ENCODE measurements at places on chromosomes 3 and 15.

DNA sequence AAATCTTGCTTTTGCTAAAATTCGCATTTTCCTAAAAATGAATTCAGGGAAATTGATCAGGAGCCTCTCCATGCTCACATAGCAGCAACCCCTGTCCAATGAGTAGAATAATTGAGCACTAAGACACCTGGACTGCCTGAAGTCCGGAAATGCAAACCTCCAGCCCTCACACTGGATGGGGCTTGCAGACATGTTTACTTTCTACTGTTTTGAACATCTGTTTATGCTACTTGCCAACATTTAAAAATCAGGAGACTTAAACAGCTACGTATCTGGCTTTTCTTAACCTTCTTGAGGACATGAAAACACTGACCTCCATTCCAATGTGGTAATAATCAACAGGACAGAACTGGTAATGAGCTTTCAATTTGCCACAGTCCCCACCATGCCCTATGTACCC lies 184.4 kb downstream of the SHOX2 start:
- no peak for DNase-seq

- DNase-seq, result no peak
Observed at GRCh38 chr3:194277104-194277785, 73.9 kb downstream of the CPN2 start.

DNA sequence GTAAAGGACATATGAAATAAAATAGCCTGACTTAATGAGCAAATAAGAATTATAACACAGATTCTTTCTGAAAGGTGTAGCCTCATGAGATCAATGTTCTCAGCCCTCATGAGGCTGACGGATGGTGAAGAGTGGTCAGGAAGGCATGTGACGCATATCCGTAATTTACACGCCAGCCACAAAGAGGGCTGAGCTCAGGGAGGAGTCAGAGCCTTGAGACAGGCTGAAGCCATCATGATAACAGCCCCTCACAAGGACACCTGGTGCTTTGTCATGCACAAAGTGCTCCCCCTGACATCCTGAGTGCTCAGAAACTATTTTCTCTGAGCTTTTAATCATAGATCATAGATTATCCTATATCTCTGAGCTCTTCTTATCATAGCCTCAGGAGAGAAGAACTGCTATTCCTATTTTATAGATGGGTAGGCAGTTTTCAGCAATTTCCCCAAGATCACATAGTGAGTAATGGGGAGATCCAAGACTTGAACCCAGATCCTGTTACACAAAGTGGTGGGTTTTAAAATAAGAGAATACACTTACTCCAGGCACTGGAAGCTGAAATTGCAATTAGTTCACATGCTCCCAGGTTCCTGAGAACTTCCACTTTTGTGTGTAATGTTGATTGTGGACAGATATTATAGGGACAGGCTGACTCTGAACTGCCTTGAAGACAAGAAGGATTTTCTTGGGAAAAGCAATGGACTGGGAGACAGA lies 267.1 kb downstream of the RPLP1 start:
- peak; percentile 43 for DNase-seq

DNA sequence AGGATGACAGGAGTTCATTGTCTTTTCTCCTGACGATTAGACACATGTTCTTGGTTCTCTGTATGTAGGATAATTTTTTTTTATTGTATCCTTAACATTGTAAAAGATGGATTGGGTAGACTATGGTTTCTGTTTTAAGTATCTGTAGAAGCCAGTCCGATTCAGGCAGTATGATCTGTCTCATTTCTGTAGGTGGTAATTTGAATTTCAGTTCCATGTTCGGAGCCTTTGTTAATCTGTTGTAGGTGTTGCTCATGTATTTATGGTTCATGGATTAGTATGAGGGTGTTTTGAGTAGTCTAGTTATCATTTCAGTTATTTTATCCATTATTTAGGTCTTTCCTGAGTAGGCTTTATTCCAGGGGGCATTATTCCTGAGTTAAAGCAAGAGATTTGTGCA lies 32.4 kb upstream of the MME start:
- no peak for DNase-seq

- DNase-seq, result no peak
Observed at GRCh38 chr3:151856118-151856517, 17.3 kb upstream of the SUCNR1 start.

- no peak for DNase-seq
Observed at GRCh38 chr3:136136454-136136853, 59.7 kb downstream of the MSL2 start.

GRCh38 chr3:178971614-178972013 lies 100.0 kb downstream of the ZMAT3 start:
- no peak for DNase-seq

GRCh38 chr3:20194793-20195460 lies 8.9 kb upstream of the SGO1 start:
- DNase-seq, result no peak

DNA sequence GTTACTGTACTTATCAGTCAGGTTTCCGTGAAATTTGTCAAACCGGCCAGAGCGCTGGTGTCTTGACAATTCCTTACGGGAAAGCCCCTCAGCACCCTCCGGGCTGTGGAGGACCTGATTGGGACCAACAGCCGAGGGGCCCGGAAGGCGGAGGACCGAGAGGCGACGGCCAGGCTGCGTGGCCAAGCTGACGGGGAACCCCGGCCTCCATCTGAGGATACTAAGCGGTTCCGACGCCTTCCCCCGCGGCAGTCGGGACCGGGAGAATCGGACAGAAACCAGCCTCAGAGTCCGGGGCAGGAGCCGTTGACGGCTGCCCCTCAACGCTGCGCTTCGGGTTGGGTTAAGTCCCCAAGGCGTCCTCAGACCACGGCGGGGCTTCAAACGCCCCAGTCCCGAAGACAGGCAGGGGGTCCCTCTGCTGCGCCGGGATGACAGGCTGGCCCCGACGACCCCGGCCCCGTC lies 499 bp downstream of the ALDH1A2 start:
- no peak for DNase-seq

GRCh38 chr3:161822291-161822690 lies 325.7 kb downstream of the OTOL1 start:
- DNase-seq, result no peak

GRCh38 chr15:93029214-93029835 lies 59.7 kb downstream of the RGMA start:
- DNase-seq, result no peak

GRCh38 chr3:140927279-140928069 lies 14.2 kb upstream of the SLC25A36 start:
- no peak for DNase-seq

DNA sequence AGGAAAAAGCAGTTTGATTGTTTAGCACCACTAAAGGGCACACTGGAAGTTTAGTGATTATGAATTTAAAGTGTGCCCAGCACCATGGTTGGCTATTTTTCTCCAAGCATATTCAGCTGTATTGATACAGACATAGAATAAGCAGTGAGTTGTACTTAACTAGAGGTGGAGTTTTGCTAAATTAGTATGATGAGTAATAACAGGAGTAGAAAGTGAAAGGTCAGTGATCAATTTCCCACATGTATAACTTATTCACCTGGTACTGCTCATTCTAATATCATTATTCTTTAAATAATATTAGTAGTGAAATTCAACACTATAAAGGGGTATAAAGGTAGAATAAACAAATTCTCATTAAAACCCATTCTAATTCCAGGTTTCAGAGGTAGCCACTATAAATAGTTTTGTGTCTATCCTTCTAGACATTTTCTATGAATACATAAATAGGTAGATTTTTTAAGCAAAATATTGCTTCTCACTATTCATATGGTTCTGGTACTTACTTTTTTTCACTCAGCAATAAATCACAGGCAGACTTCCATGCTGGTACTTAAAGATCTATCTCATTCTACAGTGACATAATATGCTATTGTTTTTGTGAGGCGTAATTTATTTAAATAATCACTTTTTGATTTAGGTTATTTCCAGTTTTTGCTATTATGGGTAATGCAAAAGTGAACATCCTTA lies 732.9 kb downstream of the VGLL3 start:
- no peak for DNase-seq

DNA sequence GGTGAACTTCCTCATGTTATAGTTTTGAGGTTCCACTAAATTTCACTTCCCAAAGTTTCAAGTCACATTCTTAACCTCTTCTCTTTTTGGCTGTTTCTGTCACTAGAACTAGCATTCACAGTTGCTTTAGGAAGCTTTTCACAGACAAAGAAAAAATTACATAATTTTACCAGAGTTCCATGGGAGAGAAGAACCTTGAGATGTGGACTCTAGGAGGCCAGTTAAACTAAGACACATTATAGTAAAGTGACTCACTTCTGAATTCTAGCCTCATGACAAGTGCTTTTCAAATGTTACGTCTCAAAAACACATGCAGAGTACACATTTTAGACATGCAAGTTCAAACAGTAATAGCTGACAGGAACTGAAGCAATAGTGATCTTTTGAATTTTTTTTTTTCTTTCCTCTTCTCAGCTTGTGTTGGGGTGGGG lies 39.9 kb upstream of the LRTM1 start:
- DNase-seq, result no peak

GRCh38 chr15:40325188-40325587 lies 1.7 kb downstream of the INAFM2 start:
- no peak for DNase-seq

GRCh38 chr15:42053010-42053409 lies 32.2 kb upstream of the PLA2G4E start:
- DNase-seq, result no peak

DNA sequence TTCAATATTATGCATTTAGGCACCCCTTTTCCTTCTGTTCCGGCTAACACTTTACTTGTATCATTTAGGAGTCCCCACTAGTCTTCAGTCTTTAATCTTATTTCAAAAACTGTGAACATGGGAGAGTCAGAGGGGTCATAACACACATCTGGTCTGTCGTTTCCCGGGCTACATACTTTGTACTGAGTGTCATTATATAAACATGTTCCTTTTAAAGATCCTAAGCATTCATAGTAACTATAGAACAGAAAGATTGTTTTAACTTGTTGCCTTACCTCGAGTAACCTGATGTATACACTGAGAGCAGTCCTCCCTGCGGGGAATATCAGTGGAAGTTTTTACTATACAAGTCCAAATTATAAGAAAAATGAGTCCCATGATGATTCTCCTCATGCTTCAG lies 78.2 kb upstream of the VEPH1 start:
- DNase-seq, result no peak

DNA sequence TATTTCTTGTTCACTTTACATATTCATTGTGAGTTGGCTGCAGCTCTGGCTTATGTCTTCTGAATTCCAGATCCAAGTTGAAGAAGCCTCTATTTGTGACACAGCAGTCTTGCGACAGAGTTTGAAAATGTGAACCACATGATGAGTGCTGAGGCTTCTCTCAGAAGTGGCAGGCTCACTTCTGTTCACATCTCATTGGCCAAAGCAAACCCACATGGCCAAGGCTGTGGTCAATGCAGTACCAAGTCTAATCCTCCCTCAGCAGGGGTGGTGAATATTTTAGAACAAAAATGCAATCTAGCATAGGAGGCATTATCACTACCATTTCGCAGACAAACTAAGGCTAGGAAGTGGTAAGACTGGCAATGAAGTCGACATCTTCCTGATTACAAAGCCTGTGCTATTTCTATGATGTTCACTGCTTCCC lies 45.2 kb downstream of the CDCP1 start:
- no peak for DNase-seq

DNA sequence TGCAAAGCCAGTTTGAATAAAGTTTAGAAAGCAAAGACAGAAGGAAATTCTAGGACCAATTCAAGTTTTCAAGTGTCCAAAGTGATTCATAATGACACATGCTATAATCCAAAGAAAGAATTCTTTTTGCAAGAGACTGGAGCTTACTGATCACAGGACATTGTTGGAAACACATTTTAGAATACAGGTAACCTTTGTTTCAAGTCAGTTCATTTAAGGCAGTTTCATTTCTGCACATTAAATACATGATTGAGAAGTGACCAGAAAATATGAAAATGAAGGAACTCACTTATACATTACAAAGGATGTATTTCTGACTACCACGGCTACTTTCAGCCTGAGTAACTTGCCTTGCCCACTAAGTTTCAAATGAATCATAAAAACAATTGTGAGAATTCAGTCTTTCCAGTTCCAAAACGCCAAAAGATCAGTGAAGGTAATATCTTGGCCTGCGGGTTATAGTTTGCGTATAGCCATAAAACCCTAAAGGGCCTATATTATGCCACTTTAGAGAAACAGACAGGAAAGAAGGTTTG lies 48.7 kb downstream of the PRICKLE2 start:
- no peak for DNase-seq

- no peak for DNase-seq
Observed at GRCh38 chr3:146160964-146161662, at the start of gene PLOD2. PLOD2 (minus strand) TSS chr3:146161184; CDS start chr3:146160989, 195 bp downstream.

- DNase-seq, result no peak
Observed at GRCh38 chr15:59170295-59171066, 36.2 kb upstream of the LDHAL6B start.

DNA sequence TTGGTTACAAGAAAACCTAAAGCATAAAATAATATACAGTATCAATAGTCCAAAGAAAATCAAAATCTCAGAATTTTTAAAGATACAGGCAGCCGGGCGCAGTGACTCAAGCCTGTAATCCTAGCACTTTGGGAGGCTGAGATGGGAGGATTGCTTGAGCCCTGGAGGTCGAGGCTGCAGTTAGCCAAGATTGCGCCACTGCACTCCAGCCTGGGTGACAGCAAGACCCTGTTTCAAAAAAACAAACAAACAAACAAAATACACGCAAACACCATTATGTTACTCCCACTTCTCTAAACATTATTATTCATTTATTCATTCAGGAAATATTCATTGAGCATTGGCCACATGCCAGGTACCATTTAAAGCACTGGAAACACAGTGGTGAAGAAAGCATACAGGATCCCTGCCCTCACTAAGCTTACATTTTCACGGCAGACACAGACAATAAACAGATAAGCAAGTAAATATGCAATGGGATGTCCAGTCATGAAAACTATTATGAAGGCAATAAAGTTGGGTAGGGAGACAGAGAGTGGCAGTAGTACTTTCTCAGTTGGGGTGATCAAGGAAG lies 6.7 kb downstream of the BCL2A1 start:
- no peak for DNase-seq

DNA sequence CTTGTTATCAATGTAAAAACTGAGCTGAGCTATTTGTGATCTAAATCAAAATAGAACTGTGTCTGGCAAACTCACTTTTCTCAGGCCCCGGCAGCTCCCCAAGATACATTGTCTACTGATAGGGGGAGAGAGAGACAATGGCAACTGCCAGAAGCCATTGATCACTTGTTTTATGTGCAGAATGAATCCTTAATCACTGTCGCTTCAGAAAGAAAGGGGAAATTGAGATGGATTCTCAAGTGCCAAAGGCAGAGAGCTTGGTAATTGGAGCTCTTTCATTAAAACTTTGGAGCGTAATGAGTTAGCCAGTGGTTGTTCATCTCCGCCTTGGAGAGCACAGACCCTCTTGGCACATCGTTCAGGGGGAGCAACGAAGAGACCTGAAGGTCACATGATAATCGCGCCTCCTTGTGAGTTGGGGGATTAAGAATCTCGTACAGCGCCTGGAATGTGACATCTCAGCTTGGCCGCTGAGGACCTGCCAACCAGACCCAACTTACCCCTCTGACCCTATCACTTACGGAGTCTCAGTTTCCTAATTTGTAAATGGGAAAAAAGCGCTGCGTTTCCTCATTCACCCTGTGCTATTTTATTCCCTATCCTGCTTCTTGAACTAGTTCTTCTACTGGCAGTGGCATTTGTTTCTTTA lies 252.8 kb downstream of the VPS13C start:
- DNase-seq, result no peak

Data from activated CD4-positive, alpha-beta T cell treated with anti-CD3 and anti-CD28 coated beads for 1 hour (primary cell).